ENCODE measurements at places on chromosomes 4 and X.

- DNase-seq: no peak
Observed at GRCh38 chrX:65993332-65993731, 46.5 kb downstream of the VSIG4 start.

DNA sequence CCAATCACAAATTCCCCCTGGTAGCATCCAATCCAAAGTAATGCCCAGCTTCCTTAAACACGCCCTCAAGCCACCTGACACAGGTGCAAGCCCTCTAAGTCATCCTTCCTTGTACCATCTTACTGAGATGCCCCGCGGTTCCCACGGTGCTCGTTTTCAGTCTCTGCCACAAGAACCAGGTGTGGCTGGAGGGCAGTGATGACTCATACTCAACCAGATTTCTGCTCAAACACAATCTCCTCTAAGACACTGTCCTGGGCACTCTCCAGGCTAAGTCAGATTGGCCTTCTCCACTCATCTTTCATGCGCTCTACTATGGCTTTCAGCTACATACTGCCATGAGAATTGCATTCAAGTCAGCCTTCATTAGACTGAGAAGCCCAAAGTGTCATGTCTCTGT, 3.5 kb downstream of the SH3KBP1 start:
- no peak for DNase-seq

DNA sequence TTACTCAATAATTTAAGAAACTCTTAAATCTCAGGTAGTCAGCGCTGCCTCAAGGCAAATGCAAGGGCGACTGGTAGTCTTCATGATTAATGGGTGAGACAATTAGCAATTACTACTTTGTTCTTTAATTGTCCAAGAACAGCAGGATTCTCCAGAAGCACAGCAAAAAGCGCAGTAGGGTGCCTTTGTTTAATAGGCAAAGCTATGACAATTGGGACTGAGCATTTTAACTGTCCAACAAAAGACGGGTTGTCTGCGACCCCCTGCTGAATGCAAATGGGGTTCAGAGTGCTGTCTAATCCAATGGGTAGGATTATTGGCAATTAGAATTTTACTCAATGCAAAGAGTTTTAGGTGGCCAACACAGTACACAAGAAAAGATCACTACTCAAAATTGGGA, 286.1 kb downstream of the CHIC1 start:
- no peak for DNase-seq

GRCh38 chr4:74370912-74371311, 6.0 kb downstream of the EREG start:
- DNase-seq: no peak

- no peak for DNase-seq
Observed at GRCh38 chrX:108285356-108285755, 152.9 kb downstream of the COL4A6 start.

DNA sequence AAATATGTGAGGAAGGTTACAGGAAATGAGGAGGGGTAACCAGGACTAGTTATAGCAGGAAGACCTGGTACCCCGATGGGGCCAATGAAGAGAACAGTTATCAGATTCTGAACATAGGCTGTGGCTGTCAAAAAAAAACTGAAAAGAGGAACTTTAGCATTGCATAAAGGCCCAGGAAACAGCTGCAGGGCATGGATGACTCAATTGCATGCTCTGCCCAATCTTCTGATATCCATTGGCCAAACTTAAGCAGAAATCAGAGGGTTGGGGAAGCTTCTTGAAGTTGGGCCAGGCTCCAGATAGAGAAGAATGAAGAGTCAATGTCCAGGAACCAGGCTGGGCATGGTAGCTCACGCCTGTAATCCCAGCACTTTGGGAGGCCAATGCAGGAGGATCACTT, 1222.4 kb upstream of the PRKX start:
- DNase-seq: no peak

DNA sequence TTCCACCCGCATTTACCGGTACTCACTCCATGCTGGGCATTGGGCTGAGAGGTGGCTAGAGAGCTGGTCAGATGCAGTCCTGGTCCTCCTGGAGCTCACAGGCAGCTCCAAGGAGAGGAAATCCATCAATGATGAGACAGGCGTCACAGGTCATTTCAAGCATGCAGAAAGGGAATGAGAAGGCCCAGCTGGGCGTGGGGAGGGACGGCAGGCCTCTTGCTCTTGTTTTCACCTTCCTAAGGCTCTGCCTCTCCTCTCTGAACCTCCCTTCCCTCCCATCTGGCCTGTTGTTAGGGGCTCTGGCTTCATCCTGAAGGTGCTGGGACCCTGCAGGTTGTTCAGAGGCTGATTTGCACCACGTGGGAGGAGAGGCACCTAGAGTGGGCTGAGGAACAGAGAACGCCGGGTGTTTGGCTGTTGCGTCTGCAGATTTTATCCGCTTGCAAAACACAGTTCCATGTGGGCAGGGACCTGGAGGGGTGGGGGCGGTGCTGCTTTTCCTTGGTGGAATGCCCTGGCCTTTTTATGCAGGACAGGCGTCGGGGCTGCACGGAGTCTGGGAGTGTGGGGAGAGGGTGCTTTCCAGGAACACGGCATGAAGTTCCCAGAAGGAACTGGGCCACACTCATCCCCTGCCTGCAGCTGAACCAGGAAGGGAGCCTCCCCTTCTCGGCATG, 81.5 kb upstream of the PSAPL1 start:
- DNase-seq: no peak

DNA sequence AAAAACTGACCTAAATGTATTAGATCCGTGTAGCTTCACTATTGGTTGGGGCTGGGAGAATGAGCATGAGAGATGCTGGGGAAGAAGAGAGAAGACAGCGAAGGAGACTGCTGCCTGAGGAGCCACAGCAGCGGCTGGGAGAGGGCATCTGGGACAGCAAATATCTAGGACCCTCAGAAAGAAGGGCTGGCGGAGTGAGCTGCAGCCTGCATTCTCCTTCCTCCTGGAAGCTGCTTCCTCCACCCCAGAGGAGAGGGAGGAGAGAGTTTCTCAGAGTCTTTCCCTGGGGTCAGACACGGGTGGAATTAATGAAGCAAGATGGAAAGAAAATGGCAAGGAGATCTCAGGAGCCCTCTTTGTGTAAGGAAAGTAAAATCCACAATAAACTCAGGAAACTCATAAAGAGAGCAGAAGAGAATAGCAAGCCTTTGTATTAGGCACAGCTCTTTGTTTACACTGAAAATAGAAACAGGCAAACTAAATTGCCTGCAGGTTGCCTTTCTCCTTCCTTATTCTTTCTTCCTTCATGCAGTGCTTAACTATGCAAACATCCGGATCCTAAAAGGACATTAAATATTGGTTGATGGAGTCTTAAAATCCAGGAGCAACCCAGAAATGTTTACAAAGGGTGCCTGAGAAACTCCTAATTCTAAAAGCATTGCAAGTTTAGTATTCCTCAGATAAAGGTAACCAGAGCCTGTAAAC, 130.3 kb upstream of the GALNT7 start:
- no peak for DNase-seq

- DNase-seq: no peak
Observed at GRCh38 chrX:135185795-135186443, 14.7 kb upstream of the CT55 start.

- DNase-seq: no peak
Observed at GRCh38 chrX:140354431-140355120, 150.3 kb downstream of the SOX3 start.

DNA sequence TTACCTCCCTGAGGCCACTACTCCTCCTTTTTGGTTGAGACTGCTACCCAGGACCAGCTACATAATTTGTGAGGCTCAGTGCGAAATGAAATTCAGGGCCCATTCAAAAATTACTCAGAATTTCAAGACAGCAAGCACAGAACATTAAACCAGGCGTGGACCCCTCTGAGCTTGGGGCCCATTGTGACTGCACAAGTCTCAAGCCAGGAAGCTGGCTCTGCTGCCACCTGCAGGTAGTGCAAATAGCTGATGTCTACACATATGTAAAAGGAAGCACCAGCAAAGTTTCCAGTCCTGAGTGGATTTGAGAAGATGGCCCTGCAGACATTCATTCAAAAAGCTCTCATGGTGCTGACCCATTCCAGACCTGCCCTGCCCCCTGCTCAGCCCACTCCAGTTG, 213.4 kb upstream of the LNX1 start:
- no peak for DNase-seq

GRCh38 chr4:111323916-111324315, 701.0 kb upstream of the PITX2 start:
- no peak for DNase-seq

GRCh38 chr4:136909626-136910025, 622.7 kb downstream of the PCDH18 start:
- no peak for DNase-seq

DNA sequence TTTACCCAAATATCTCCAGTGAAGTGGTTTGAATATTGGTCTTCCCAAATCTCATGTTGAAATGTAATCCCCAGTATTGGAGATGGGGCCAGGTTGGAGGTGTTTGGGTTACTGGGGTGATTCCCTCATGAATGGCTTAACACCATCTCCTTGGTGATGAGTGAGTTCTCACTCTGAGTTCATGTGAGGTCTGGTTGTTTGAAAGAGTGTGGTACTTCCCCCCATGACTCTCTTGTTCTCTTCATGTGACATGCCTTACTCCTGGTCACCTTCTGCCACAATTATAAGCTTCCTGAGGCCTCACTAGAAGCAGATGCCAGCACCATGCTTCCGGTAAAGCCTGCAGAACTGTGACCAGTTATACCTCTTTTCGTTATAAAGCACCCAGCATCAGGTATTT, 32.9 kb upstream of the OTUD4 start:
- no peak for DNase-seq

DNA sequence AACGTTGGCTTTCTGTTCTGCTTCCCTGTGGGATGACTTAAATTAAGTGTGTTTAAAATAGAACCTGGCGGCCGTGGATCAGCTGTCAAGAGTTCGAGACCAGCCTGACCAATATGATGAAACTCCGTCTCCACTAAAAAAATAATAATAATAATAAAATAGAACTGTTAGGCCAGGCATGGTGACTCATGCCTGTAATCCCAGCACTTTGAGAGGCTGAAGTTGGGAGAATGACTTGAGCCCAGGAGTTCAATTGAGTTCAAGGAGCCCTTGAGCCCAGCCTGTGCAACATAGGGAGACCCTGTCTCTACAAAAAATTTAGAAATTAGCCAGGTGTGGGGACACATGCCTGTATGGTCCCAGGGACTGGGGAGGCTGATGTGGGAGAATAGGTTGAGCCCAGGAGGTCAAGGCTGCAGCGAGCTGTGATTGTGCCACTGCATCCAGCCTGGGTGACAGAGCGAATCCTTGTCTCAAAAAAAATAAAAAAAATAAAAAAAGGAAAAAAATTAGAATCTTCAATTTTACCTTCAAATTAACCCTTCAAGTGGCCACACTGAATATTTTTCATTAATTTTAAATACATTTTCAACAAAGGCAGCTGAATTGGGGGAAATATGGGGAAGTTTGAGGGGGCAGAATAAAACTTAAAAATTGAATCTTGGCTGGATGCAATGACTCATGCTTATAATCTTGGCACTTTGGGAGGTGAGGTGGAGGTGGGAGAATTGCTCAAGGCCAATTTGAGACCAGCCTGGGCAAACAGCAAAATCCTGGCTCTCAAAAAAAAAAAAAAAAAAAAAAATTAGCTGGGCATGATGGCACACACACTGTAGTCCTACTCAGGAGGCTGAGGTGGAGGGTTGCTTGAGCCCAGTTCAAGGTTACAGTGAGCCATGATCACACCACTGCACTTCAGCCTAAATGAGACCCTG, 31.8 kb upstream of the HSD17B13 start:
- no peak for DNase-seq

- no peak for DNase-seq
Observed at GRCh38 chr4:175106301-175106700, 188.1 kb downstream of the ADAM29 start.

DNA sequence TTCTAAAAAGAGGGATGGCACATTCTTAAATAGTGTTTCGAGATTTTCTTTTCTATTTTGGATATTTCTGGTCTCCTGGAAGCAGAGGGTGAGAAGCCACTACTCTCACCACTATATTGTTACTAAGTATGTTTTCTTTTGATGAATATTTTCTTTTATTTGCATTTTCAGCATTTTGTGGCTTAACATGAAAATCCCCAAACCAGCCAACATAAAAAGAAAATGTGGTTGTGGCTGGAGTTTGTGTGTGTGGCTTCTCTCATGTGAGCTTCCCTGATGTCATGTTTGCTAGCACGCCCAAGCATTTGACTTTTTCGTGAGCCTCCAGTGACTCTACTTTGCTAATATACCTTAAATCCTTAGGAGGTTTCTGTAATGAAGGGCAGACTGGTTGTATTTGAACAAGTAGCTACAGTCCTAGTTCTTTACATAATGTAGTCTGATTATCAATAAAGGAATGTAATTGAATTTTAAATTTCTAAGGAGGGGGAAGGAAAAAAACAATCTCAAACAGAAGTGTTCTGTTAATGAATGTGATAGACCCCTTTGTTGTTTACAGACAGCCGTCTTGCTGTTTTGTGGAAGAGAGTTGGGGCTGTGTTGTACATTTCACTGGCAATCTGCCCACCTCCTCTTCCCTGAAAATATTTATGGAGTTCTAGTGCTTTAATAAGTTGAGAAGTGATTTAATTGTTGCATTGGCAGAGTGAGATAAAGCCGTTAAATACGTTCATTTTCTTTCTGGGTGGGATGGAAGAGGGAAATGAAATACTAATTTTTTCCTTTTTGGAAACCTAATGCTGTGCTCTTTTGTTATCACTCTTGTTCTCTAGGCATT, 114.6 kb downstream of the ARHGAP10 start:
- no peak for DNase-seq

DNA sequence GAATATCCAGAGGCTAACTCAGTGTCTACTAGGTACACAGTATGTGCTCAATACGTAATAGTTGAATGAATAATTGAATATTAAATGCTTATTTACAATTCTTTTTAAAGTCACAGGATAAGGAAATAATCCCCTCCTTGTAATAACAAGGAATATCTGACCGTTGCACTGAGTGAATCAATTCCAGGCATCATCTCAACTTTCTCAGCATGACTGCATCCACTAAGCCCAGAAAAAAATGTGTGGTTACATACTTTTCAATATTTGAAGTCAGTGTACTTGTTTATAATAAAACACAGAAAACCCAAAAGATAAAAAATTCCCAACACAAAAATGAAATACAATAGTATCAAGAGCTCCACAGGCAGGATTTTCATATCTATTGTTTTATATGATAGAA, 105.4 kb downstream of the TMEM144 start:
- no peak for DNase-seq

DNA sequence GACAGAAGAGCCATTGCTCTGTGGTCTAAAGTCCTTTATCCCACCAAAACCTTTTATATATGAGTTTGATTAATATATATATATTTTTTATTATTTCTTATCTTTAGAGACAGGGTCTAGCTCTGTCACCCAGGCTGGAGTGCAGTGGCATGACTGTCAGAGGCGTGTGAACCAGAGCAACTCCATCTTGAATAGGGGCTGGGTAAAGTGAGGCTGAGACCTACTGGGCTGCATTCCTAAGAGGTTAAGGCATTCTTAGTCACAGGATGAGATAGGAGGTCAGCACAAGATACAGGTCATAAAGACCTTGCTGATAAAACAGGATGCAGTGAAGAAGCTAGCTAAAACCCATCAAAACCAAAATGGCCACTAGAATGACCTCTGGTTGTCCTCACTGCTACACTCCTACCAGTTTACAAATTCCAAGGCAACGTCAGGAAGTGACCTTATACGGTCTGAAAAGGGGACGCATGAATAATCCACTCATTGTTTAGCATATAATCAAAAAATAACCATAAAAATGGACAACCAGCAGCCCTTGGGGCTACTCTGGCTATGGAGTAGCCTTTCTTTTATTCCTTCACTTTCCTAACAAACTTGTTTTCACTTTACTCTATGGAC, 10.5 kb downstream of the TBCK start:
- DNase-seq: no peak
